Stimulated activated CD4-positive, alpha-beta T cell treated with anti-CD3 and anti-CD28 coated beads, Interleukin-4, amount 100 ng/mL, for 48 hours (primary cell): ENCODE measurements at places on chromosomes 1 and 21.

DNA sequence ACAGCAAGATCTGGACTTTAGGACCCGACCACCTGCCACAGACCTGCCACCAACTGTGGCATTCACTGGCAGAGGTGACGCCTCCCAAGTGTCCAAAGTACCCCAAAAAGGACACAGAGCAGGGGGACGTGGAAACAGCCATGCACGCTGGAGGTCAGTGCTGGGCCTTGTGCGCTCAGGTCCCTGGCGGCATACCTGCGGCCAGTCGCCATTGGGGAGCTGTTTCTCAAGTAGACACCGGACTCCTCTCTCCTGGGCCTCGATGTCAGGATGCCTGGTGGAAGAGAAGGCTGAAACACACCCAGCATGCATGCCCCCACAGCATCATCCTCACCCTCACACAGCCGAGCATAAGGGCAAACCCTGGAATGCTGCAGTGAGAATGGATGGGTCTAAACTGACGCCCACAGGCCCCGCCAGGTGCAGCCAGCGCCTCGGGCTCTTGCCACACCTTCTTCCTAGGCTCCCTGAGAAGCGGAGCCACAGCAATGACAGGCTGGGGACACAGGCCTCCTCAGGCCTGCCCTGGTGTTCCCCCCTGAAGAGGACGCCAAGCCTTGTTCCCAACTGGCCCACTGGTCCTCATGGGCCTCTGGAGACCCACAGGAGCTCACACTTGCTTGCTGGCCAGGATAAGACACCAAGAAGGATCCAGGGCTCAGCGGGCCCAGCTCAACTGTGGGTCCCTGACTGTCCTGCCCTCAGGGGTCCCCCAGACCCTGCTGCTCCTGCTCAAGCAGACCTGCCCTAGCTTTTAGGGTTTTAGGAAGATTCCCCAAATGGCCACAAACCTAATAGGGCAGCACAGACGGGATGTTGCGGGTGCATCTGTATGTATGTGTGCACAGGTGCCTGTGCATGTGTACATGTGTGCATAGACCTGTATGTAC lies 7.7 kb upstream of the SPATC1L start:
- no peak for DNase-seq

DNA sequence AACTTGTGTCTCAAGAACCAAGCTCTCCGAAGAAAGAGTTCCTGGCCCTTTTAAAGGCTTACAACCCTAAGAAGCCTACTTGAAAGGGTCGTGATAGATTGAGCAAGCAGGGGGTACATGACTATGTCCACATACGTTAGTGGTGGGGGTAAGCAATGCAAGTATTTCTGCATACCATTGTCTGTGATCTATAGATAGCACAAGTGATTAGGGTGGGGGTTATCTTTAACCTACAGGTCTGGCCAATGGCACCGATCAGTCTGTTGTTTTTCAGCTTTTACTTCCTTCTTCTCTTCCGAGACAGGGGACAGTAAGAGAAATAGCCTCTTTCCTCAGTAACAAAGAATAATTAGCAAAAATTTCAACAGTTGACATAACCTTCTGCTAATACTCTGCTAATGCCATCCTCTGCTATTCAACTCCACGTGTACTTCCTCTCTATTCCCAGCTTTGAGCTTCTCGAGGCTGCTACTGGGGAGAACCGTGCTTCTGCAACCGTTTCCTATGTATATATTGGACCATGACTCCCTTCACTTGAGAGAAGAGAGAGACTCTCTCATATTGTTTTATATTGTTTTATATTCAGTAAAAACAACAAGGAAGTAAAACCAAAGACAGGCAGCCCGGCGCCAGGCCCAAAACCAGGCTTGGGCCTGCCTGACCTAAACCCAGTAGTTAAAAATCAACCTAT lies 727.7 kb upstream of the NCAM2 start:
- no peak for DNase-seq

- DNase-seq, result no peak
Observed at GRCh38 chr1:213539464-213539863, 448.3 kb upstream of the PROX1 start.

GRCh38 chr1:108048301-108049177 lies 83.6 kb upstream of the VAV3 start:
- no peak for DNase-seq

DNA sequence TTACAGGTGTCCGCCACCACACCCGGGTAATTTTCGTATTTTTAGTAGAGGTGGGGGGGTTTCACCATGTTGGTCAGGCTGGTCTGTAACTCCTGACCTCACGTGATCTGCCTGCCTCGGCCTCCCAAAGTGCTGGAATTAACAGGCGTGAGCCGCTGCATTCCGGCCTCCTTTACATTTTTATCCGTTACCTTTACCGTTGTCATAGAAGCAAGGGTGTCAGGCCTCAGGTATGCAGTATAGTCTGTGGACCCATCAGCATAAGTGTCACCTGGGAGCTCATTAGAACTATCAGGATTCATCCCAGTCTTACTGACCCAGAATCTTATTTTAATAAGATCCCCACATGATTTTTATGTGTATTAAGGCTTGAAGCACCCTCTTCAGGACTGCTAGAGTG lies 5.4 kb downstream of the CDC42 start:
- DNase-seq, result no peak

DNA sequence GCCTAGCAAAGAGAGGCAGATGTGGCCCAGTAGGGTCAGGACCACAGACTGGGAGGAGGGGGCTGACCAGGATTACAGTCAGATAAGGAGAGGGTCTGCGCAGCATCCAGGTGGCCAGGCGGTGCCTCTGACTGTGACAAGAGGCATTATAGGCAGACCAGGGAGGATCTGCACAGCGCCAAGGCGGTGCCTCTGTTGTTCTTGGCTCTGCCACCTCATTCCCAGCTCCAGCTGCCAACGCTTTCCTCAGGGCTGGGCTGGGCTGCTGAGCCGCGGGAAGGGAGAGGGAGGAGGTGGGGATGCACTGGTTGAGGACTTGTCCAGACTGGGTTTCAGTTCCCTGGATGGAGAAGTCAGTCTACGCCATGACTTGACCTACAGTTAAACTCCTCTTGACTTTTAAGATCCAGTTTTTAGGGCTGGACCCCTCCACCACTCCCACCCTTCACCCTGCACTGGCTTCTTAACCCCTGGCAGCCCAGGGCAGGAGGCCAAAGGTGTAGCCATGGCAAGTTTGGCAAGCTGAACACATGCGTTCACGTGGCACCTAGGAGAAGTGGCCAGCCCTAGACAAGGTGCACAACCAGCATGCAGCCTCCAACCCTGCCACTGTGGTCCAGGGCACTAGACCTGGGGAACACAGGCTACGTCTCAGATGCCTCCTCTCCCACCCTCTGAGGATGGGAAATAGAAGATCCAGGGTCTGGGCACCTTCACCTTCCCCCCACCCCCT lies 4.5 kb upstream of the CRABP2 start:
- no peak for DNase-seq

GRCh38 chr1:89581859-89582258 lies 51.1 kb upstream of the LRRC8C start:
- DNase-seq, result no peak

- DNase-seq, result no peak
Observed at GRCh38 chr1:207902566-207902965, 8.4 kb downstream of the CD34 start.

DNA sequence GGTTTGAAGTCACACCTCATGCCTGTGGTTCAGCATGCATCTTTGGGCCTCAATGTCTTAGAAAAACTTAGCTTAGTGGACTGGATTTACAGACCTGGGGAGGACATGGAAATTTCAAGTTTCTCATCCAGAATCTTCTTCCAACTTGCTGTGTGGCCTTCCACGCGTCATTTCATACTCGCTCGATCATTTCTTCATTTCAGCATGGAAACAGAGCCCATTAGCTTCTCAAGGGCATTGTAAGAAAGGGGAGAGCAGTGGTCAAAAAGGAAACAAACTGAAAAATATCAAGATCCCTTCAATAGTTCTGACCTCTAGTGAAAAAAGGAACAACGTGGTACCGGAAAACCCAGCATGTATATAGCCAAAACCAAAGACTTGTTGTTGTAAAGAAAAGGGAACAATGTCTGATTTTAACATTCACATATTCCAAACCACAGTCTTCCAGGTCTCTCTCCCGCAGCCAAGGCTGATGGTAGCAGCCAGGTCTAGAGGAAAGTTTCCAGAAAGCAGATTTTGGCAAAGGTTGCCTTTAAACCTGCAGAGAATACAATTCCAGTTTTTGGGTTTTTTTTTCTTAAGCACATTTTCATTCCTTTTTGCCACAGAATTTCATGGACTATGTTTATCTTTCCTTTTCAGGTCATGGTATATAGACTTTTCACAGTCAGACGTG lies 97.0 kb upstream of the CDC42BPA start:
- DNase-seq, result no peak

GRCh38 chr1:210697185-210697584 lies 368.5 kb downstream of the HHAT start:
- DNase-seq, result no peak

DNA sequence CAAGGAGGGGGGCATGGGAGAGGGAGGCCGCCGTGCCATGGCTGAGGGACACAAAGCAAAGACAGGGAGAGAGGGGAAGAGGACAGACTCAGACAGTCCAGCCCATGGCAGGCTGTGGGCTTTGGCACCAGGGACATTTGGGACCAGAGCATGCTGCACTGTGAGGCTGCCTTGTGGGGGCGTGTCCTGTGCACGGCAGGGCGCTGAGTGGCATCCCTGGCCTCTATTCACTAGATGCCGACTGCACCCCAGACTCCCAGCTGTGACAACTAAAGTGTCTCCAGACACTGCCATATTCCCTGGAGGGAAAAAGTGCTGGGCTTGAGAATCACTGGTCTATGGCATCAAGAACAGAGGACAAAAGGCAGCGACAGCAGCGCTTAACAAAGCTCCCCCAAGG lies 18.6 kb upstream of the PRDM15 start:
- DNase-seq, result no peak

DNA sequence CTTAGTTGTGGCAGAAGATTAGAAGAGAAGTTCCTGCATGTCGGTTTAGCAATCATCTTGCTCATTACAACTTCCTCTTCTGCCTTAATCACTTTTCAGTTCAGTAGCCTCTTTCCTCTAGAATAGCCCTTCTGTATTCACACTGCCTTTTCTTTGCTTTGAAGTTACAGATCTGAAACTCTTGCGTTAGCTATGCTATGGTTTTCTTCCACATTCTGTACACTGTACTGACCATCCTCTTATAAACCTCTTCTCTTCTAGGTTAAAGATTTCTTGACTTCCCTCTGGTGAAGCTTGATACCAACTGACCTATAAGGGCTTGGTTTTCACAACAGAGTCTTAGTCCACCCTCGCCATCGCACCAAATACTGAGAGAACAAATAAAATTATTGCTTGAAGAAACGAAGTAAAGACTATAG lies 35.0 kb downstream of the C21orf91 start:
- DNase-seq, result no peak

GRCh38 chr1:24951337-24951736 lies 21.3 kb upstream of the RUNX3 start:
- DNase-seq, result no peak

DNA sequence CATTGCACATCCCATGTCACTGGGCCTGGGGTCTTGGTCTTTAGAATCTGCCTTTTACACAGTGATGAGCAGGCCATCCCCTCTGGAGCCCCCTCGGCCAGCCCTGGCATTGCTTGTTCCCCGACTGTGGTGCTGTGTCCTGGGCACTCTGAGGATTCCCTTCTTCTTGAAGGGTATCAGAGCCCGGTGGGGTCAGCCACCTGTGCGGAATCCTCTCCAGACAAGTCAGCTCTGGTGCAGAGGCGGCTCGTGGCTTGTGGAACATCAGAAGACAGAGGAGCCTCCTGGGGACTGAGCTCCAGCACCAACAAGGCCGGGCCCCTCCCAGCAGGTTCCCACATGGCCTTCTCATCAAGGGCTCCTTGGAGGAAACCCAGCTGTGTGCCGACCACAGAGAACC lies 57.9 kb upstream of the AJAP1 start:
- DNase-seq, result no peak

- DNase-seq, result no peak
Observed at GRCh38 chr21:46092811-46093667, 4.9 kb upstream of the COL6A2 start.

GRCh38 chr1:13714851-13715250 lies 14.9 kb downstream of the PRDM2 start:
- no peak for DNase-seq

DNA sequence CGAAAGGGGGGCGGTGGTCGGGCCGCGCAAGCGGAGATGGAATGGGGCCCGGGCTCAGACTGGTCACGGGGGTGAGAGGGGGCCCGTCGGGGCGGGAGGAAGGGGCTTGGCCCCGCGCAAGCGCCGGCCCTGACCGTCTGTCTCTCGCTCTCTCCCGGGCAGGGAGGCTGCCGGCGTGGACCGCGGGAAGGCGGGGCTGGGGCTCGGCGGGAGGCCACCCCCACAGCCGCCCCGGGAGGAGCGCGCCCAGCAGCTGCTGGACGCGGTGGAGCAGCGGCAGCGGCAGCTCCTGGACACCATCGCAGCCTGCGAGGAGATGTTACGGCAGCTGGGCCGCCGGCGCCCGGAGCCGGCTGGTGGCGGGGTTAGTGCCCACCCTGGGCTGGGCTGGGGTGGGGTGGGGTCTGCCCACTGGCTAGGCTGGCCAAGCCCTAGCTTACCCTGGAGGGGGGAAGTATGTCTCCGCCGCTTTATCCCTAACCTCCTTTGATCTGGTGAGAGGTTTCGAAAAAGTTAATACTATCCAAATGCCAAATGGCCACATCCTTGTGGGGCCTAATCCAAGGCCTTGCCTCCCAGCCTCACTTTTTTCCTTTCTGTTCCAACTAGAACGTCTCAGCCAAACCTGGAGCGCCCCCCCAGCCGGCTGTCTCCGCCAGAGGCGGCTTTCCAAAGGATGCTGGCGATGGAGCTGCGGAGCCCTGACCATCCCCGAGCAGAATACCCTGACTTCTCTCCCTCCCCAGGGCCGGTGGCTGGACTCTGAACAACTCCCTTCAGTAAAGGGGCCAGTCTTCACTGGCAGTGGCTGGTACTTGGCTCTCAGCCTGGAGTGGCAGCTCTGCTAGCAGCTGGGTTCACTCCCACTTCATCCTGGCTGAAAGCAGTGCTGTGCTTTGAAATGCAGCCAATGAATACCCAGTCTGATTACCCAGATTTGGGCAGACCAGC lies 636 bp upstream of the YRDC start:
- DNase-seq, result peak; percentile 29

- DNase-seq, result peak; percentile 38
Observed at GRCh38 chr1:161044908-161045735, 655 bp downstream of the USF1 start.

DNA sequence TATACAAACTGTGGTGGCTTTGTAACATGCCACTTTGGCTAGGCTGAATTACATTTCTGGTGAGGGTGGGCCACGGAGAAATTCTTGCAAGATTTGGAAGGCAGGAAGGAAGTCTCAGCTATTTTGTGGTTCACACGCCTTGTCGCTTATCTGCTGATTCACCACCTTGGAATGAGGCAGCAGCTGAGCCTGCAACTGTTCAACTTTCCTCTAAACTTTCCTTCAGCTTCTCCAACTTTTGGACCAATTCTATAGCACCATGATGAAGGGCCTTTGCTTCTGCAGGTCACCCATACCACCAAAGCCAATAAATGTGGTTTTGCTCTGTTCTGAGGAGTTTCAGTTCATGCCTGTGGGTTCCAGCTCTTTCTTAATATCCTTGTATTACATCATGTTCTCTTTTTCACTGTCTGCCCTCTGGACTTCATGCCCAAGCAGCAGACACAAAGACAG lies 337.6 kb upstream of the SNX7 start:
- DNase-seq, result no peak
